ENCODE measurements at places on chromosomes 1 and 21.

- no peak for DNase-seq
Measured at GRCh38 chr1:228079601-228080263, 2.8 kb upstream of the ARF1 start.

GRCh38 chr1:204619721-204620120 is 65.8 kb downstream of the LRRN2 start:
- DNase-seq, result no peak

DNA sequence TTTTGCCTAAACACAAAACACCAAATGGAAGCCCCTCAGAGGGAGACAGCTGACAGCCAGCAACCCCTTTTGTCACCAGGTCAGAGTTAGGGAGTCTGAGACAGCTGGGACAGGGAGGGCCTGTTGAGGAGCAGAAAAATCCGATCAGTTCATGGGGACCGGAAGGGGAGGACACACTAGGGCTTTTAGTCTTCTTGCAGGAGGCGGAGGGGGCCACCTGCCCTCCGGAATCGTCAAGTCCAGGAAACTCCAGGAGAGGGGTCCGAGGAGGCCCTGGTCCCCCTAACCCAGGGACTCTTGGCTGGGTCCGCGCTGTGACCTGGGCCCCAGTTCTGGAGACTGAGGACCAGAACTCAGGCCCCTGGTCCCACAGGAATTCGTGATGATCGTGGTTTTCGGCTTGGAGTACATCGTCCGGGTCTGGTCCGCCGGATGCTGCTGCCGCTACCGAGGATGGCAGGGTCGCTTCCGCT is 34.2 kb downstream of the KCNQ4 start:
- no peak for DNase-seq

DNA sequence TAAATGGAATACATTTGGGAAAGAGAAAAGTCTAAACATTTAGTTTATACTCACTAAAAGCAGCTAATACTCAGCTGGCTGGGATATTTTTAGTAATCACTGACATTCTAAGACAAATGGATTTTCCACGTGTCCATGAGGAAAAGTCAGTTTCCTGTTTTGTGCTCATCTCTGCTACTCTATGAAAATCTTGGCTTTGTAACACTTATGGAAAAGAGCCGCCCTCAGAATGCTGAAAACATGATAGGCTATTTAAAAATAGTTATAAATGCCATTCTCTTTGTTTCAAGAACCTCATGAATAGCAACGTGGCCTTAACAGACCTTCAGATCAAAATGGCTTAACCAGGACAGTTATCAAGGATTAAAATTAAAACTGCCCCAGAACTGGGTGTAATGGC is 29.9 kb downstream of the MRAP start:
- DNase-seq, result no peak

GRCh38 chr1:156849151-156849496 is 9.8 kb downstream of the INSRR start:
- DNase-seq, result no peak

DNA sequence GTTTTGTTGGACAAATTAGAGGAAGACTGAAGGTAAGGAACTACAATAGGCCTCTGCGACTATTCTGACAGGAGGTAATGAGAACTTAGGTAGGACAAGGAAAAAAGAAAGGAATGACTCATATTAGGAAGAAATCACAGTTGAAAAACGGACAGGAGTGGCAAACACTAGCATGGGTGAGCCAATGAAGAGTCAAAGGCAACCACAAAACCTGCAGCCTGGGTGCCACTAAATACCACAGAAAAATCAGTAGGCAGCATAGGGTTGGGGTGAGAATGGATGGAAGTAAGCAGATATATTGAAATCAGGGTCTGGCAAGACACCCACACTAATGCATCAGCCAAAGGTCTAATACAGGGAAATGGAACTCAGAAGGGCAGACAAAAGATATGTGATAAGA is 10.0 kb downstream of the RBM34 start:
- no peak for DNase-seq
